ENCODE measurements at places on chromosomes 11 and 22. TPM values are rescaled to one million over a fixed set of nuclear protein-coding genes. Genes with fewer than 3 reads are reported as not detected.
A peak's percentile ranks its signal among the peaks of the same experiment; 100 is the strongest.

The CASP5 gene
- not detected for total RNA-seq

The SLC6A5 gene
- total RNA-seq = not detected

The RASGRP2 gene
- 139 TPM for total RNA-seq

The BIK gene
- 0.97 TPM for total RNA-seq

The GRM5 gene
- 0.28 TPM for total RNA-seq

The ACTN3 gene
- 0.21 TPM for total RNA-seq

The POTEH gene
- total RNA-seq = not detected

The C11orf52 gene
- 2.8 TPM for total RNA-seq

GRCh38 chr11:3853899-3854659 is 1.4 kb upstream of the STIM1 start:
- DNase-seq = no peak

DNA sequence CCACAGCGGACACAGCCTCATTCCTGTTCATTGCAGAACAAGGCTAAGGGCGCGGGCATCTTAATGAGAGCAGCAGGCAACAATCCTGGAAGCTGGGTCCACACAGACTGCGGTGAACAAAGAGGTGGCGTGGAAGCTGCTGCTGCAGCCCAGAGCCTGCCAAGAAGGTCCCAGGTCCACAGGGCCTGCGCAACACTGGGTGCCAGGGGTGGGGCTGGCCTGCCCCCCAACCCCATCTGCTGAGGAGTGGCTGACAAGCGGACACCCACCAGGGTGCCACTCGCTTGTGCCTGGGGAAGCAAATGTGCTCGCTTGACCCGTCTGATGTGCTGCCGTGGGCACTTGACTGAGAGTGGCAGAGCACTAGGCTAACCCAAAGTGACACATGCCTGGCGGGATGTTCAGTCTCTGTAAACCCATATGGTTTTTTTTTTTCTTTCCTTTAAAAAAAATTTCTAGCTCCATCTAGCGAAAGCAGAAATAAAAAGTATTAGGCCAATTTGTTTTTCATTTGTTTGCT is 83.2 kb upstream of the PITPNB start:
- DNase-seq = no peak

- DNase-seq = no peak
Observed at GRCh38 chr22:22059291-22060002, 76.9 kb upstream of the TOP3B start.

DNA sequence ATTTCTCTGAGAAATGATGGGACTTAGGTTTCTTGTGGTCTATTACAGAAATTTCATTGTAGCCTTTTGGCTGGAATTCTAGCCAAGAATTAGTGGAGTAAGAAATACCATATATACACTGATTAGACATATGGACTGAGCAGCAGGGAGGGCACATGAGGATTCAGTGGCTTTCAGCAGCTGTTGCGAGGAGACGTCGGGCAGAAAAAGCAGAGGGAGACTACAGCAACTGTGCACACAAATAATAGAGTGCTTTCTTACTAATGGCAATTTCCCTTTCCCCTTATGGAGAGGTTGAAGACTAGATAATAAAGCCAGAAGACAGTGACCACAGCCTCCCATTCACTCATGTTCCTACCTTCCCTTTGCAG is 35.4 kb upstream of the CCDC34 start:
- no peak for DNase-seq

- DNase-seq = no peak
Observed at GRCh38 chr11:11387622-11388305, 34.7 kb upstream of the CSNK2A3 start.

GRCh38 chr22:42596863-42597530 is 17.7 kb downstream of the POLDIP3 start:
- DNase-seq = no peak

DNA sequence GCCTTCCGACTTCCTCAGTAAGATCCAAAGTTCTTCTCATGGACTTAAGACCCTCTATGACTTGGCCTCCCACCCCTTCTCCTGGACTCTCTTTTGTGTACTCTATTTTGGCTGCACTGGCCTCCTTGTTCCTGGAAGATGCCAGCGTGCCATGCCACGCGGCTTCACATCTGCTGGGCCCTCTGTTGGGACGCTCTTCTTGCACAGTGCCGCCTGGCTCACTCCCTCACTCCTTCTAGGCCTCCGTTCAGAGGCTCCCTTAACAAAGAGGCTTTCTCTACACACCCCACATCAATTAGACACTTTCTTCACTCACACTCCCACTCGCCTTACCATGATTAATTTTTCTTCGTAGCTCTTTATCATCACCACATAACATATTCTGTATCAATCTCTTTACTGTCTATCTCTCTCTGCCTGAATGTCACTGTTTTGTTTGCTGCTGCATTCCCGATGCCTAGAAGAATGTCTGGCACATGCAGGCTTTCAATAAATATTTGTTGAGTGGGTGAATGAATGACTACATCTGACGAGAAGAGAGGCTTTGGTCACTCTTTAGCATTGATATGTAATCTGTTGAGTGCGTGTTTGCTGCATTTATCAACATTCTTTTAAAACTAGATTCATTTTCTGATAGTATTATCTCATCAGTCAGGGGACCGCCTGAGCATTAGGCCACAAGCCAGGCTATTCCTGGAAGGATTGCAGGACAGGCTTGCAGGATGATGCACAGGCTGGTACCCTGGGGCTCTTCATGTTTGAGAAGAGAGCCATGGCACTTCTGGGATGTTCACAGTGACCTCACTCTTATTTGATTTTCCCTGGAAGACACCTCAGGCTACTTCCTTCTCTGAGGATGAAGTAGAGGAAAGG is 60.6 kb upstream of the AMPD3 start:
- DNase-seq = no peak

GRCh38 chr22:36741204-36741793 is 34.6 kb downstream of the IFT27 start:
- no peak for DNase-seq

DNA sequence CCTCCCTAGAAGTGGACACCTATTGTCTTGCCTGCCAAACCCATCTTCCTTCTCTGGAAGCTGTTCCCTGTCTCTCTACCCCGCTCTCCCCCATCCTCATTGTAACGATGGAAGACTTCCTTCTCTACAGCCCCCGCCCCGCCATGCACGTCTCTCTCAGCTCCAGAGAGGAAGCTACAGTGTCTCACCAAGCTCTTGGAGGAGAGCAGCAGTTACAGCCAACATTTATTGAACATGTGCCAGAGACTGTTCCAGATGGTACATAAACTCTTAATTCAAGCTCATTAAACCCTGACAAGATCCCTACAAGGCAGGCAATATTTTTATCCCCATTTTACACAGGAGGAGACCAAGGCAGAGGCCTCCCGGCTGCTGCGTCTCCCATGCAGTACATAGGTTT is 15.1 kb downstream of the MCHR1 start:
- DNase-seq = no peak

DNA sequence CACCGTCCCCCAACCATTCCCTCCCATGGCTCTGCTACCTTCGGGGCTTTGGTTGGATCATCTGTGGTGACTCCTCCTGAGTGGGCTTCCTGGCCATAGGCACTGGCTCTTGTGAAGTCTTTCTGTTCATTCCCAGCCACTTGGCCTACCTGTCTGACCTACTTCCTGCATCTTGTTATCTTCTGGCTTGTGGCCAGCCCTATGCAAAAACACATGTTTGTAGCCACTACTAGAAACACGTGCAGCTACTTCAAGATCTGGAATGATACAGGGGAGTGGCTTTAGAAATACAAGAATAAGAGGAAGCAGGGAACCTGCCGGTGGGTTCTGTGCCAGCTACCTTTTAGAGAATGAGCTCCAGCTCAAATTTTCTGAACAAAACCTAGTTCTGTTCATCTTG is 20.9 kb downstream of the RCOR2 start:
- DNase-seq = no peak

- DNase-seq = no peak
Observed at GRCh38 chr11:102921587-102922220, 33.8 kb downstream of the MMP13 start.

DNA sequence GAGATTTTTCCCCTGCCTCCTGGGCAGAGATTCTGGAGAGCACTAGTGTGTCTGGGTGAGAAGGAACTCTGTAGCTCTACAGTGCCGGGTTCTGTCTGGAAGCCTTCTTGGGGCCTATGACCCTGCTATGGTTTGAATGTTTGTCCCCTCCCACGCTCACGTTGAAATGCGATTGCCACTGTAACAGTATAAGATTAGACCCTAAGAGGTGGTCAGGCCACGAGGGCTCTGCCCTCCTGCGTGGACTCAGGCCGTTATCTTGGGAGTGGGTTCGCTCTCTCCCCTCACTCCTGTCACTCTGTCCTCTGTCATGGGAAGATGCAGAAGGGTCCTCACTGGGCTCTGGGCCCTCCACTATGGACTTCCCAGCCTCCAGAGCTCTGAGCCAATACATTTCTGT is 3.5 kb downstream of the AP5B1 start:
- DNase-seq = no peak

- no peak for DNase-seq
Observed at GRCh38 chr11:22807855-22808570, 21.6 kb downstream of the SVIP start.

DNA sequence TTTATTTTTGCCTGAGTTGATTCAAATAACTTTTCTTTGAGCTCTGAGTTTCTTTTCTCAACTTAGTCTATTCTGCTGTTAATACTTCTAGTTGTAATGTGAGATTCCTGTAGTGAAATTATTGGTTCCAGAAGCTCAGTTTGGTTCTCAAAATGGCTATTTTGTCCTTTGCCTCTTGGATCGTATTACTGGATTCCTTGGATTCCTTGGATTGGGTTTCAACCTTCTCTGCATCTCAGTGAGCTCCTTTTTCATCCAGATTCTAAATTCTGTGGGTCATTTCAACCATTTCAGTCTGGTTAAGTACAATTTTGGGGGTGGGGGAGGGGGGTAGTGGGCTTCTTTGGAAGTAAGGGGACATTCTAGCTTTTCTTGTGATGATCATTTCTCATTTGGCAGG is 341.1 kb upstream of the CNTN5 start:
- DNase-seq = no peak

DNA sequence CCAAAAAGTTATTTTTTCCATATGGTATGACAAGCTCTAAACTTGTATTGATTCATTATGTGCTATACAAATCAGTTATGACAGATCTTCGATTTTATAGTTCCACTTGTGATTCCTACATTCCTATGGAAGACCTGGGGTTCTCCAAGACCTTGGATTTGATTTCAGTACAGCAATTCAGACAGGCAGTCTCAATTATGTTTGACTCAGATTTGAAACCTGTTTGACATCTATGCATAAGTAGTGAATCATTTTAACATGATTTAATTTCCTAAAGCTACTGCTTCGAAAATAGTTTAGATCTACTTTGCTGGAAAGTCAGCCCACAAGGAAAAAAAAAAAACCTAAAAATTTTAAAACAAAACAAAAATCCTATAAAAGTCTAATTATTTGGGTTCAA is 820.4 kb downstream of the LUZP2 start:
- DNase-seq = no peak

- peak; percentile 73 for DNase-seq
Observed at GRCh38 chr11:126607374-126607773, 251.9 kb downstream of the ST3GAL4 start.

GRCh38 chr11:70128435-70128906 is 50.4 kb downstream of the ANO1 start:
- no peak for DNase-seq

Data from endothelial cell (in vitro differentiated cells).